ENCODE measurements at places on chromosomes 6 and 20. TPM values are rescaled to one million over a fixed set of nuclear protein-coding genes. Genes with fewer than 3 reads are reported as not detected.

The SALL4 gene
- 2.9 TPM for total RNA-seq

The TSBP1 gene
- not detected for total RNA-seq

The AIG1 gene
- 76.2 TPM for total RNA-seq

The ATP6V1G2 gene
- total RNA-seq = 0.64 TPM

The CLPSL1 gene
- not detected for total RNA-seq

The BMP5 gene
- not detected for total RNA-seq

The AFDN gene
- total RNA-seq = 16.8 TPM

The IRF4 gene
- not detected for total RNA-seq

The CST4 gene
- 16.1 TPM for total RNA-seq

The PCSK2 gene
- total RNA-seq = 0.91 TPM

The GCM1 gene
- total RNA-seq = not detected

DNA sequence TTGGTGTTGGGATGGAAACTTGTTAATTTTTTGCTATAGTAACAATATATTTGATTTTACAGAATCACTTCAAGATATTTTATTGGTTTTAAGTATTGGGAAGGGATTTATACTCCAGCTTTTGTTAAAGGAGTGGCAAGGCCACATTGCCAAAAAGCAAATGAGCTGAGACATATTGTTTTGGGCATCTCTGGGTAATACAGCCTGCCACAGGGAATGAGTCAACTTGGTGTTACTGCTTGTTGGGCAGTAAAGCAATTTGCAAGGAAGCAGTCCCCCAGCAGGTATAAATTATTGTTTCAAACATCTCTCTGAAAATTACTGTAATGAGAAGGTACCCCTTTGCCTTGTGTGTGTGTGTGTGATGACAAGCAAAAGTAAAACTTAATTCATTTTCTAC is 868.3 kb upstream of the FLRT3 start:
- DNase-seq = no peak

DNA sequence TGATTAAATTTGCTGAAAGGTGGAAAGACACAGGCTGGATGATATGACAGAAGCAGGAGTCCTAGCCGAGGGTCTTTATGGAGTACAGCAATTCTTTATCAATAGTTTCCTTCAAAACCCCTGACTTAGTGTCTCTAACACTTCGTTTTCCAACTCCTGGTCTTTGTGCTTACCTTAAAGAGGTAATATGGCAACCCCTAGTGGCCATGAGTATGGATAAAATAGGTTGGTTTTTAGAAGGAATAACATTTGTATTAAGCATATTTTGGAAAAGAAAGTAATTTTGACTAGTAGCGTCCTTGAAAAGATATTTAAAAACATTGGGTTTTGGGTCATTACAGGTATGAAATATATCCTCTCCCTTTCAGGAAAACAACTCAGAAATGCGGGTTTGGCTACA is 51.9 kb downstream of the VGLL2 start:
- DNase-seq = peak; percentile 7

- DNase-seq = peak; percentile 69
Observed at GRCh38 chr6:40936818-40937251, 102.2 kb downstream of the UNC5CL start.

- no peak for DNase-seq
Observed at GRCh38 chr6:163209005-163209404, 205.5 kb upstream of the QKI start.

DNA sequence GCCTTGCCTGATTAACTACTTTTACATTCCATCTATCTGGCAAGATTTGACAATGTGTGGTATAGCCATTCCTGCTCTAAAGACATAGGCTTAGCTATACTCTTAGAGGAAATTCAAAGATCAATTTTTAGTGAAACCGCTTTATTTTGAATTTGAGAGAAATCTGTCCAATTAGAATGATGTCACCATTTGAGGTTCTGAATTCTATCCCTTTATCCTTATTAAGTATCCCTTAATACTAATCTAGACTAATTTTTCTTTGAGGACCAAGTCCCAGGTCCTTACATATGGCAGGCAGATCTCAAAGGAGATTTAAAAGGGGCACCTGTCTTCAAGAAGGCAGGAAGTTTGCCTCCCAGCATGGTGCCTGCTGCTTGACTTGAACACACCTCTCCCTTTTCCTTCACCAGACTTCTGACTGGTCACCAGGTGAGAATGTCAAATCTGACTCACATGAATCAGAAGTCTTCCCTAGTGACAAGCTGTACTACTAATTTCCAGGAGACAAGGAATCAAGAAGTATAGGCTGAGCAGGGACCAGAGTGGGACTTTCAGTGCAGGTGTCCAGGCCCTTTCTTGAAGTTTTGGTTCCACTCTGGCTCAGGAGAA is 15.0 kb upstream of the MRAP2 start:
- DNase-seq = no peak

- DNase-seq = no peak
Observed at GRCh38 chr20:20966171-20966570, 140.0 kb downstream of the LINC00237 start.

GRCh38 chr20:9141921-9142320 is 73.0 kb downstream of the PLCB4 start:
- DNase-seq = no peak

DNA sequence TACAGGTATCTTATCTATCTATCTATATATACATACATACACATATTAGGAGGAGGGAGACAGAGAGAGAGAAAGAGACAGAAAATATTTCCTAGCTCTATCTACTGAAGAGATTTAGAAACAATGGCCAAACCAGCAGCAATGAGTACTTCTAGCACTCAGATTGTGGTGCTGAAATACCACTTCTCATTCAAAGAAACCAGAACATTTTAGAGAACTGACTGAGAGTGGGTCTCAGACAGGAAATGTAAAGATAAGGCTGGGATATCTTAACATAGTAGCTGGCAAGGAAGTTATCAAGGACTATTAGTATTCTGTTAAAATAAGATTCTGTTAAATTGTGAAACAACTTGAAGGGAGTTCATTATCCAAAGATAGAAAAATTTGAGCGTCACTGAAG is 57.0 kb downstream of the DNAAF9 start:
- no peak for DNase-seq

DNA sequence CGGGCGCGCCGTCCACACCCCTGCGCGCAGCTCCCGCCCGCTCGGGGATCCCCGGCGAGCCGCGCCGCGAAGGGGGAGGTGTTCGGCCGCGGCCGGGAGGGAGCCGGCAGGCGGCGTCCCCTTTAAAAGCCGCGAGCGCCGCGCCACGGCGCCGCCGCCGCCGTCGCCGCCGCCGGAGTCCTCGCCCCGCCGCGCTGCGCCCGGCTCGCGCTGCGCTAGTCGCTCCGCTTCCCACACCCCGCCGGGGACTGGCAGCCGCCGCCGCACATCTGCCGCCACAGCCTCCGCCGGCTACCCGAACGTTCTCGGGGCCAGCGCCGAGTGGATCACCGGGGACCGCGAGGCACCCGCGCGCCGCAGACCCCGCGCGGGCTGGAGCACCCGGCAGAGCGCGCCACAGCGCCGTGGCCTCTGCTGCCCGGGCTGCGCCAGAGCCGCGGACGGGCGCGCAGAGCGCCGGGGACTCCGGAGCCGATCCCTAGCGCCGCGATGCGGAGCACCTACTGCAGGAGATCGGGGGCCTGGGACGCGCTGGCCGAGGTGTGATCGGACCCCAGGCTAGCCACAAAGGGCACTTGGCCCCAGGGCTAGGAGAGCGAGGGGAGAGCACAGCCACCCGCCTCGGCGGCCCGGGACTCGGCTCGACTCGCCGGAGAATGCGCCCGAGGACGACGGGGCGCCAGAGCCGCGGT is at the start of gene BMP2:
TSS of gene BMP2 (plus strand) at position 151 of the 692 bp plus-strand sequence. CDS start 2,441 bp downstream, outside the sequence.
- DNase-seq = peak; percentile 75

- DNase-seq = no peak
Observed at GRCh38 chr20:51486197-51487005, 56.1 kb downstream of the NFATC2 start.

- DNase-seq = peak; percentile 16
Observed at GRCh38 chr6:32666420-32667300, at the start of gene HLA-DQB1. Gene HLA-DQB1, minus strand, starts transcription at chr6:32666657. Its CDS starts 50 bp downstream, at chr6:32666607.

- no peak for DNase-seq
Observed at GRCh38 chr20:64093013-64093503, 8.9 kb upstream of the LKAAEAR1 start.

DNA sequence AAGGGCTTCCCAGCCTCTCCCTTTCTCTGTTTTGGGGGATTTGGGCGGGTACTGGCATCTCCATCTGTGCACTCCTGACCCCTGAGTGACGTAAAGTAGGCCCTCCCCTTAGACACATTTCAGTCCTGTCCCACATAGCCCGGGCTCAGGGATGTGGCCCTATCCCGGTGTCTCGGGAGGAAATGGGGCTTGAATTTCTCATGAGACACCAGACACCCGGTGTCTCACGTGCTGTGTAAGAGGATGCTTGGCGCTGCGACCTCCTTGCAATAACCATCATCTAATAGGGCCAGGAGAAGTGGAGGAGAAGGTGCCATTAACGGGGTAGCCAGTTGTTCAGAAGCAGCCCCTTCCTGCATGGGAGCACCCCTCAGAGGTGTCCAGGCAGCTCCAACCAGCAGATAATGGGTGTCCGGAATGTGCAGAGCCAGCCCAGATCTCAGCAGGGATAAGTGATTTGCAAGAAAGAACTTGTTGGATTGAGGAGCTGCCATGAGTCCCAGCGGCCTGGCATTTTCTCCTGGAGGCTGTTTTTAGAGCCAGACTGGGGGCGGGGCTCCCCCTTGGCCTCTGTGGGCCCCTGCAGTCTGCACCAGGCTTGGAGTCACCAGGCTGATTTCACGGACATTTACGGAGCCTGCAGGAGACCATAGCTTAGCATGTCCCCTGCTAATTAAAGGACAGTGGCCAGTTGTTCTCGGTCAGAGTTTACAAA is 372.0 kb downstream of the PREX1 start:
- DNase-seq = no peak

GRCh38 chr6:85679445-85680123 is 36.9 kb upstream of the SYNCRIP start:
- no peak for DNase-seq

GRCh38 chr6:150272264-150272975 is 96.4 kb upstream of the IYD start:
- no peak for DNase-seq

DNA sequence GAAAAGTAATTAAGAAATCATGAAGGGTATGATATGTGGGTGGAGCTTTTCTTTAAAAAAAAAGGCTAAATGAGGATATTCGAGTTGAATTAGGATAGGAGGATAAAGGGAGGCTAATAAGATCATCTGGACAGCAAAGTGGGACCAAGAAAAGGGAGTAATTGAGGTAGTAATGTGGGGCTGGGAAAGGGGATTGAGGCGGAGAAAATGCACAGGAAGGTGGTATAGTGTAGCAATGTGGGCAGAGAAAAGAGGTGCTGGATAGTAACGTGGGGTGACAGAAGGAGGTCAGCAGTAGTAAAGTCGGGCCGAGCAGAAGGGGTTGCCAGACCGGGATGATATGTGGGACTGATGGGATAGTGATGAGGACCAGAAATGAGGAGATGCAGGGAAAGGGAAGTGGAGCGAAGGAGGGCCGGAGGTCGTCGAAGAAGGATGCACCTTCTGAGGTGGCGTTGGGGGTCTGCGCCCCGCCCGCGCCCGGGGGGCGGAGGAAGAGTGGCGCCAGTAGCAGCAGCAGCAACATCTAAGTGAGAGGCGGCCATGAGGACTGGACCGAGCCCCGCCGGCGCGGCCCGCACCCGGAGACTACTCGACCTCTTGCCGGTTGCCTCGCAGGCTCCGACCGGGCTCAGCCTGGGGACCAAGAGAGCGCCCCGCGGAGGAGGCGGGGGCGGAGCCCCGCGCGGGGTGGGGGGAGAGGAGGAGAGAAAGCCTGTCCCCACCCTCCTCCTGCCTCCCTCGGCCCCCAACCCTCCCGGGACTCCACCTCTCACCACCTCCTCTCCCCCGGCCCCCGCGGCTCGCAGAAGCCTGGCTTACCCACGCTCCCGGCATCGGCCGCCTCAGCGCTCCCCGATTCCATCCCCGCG is 887 bp downstream of the GABBR1 start:
- peak; percentile 53 for DNase-seq

DNA sequence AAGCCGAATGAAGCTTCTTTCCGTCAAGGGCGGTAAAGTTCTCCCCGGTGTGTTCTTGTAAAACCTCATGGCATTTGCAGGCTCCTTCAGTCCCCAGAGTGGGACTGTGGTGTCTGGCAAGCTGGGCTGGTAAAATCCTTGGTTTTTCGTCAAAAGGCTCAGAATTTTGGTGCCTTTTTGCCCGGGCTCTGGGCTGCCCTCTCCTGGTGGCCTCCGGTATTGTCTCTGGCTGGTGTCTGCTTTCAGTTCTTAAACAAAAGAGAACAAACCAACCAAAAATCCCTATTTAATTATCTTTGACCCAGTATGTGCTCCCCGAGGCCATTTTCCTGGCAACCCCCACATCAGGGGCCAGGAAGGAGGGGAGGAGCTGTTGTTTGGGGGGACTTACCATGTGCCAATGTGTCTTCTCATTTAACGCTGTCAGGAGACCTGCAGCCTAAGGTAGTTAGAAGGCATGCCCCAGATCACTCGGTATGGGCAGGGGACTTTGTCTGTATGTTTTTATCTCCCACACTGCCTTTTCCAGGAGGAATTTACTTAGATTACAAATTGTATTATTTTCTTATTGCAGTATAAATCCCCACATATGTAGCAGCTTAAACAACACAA is 11.1 kb downstream of the CDH4 start:
- DNase-seq = peak; percentile 19

GRCh38 chr6:34529665-34530327 is 26.3 kb downstream of the SPDEF start:
- no peak for DNase-seq

DNA sequence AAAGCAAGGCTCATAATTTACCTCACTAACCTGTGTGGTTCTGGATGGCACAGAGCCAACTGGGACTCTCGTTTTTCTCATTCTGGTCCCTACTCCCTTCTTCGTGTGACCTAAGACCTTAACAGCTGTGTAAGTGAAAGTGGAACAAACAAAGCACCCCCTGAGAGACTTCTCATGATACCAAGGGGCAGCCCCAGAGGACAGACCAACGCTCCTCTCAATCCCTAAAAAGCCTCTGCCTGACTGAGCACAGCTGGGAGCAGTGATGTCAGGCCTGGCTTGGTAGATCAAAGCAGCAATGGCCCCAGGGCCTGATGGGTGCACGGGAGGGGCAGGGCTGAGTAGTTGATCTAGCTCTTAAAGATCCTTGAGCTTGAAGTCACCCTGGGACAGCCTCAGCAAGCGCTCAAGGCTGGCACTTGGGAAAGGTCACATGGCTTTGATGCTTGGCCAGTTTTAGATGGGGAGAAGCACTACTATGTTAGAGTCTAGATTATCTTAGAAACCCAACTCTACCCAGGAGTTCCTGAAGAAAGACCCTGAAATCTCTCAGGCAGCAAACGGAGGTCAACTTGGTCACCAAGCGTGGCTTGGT is 16.2 kb upstream of the TGM2 start:
- DNase-seq = peak; percentile 91

DNA sequence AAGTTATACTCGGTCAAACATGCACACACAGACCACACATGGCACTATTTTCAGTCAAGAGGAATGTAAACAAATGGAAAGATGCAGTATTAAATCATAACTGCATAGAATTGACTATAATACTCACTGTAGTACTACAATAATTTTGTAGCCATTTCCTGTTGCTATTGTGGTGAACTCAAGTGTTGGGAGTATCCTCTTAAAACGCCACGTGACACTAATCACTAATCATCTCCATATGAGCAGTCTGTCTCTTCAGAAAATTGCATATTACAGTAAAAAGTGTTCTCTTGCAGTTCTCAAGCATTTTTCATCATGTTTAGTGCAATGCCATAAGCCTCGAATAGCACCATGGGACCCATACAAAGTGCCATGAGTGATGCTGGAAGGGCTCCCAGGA is 258.7 kb upstream of the ID4 start:
- DNase-seq = no peak

- no peak for DNase-seq
Observed at GRCh38 chr6:160951187-160952030, 40.2 kb upstream of the MAP3K4 start.
